ENCODE measurements at places on chromosomes 13 and 19. TPM values are rescaled to one million over a fixed set of nuclear protein-coding genes. Genes with fewer than 3 reads are reported as not detected.

- no peak overlapping the region for H3K4me3 ChIP-seq
- DNase-seq, result no peak
- H3K4me1 ChIP-seq, result no peaks in the 10 kb centered on the region
These were observed 1191.0 kb downstream of the SLITRK5 start for GRCh38 chr13:88862095-88862620.

GRCh38 chr13:48491423-48492095, 41.3 kb downstream of the RCBTB2 start:
- DNase-seq, result no peak
- peaks cover 36% of the 10 kb centered on the region for H3K4me1 ChIP-seq
- H3K27me3 ChIP-seq, result no peaks in the 10 kb centered on the region
- H3K36me3 ChIP-seq, result peaks cover 7% of the 10 kb centered on the region

DNA sequence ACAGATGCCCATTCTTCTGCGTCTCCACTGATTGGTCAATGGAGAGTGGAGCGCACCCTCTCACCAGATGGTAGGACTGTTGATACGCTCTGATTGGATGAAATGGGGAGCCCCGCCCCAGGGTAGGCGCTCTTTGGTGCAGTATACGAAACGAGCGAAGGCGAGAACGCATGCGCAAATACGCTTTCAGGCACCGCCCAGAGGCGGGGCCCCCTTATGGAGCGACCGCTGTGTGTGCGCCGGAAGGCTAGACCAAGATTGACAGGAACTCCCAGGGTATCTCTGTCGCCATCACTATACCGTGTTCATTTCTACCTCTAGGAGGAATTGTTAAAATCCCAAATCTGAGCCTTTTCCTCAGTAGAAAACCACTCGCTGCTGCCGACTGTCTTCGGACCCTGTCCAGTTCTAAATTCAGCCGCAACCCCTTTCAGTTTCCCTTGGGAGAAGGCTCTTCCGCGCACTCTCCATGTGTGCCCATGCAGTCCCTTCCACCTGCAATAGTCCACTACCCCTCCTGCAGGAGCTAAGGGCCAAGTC, 720 bp upstream of the HNRNPL start:
- H3K27me3 ChIP-seq, result no peaks in the 10 kb centered on the region
- DNase-seq, result no peak
- peak overlapping the region; percentile 96 for H3K27ac ChIP-seq
- peaks cover 39% of the 10 kb centered on the region for H3K36me3 ChIP-seq

DNA sequence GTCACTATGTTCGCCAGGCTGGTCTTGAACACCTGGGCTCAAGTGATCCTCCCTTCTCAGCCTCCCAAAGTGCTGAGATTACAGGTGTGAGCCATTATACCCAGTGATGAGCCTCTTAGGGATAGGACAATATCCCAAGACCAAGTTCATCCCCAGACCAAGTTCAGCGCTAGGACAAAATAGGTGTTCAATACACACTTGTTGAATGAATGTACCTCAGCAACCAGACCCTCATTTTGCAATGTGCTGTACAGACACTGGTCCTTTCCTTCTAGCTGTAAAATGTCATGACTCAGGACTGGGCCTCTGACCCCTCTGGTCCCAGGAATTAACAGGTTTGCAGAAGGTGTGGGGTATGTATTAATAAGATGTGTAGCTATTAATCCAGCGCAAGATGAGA, 246.0 kb downstream of the TSHZ3 start:
- no peak for DNase-seq
- no peaks in the 10 kb centered on the region for H3K4me1 ChIP-seq
- H3K27ac ChIP-seq, result no peak overlapping the region
- no peaks in the 10 kb centered on the region for H3K36me3 ChIP-seq
- no peak overlapping the region for H3K4me3 ChIP-seq

DNA sequence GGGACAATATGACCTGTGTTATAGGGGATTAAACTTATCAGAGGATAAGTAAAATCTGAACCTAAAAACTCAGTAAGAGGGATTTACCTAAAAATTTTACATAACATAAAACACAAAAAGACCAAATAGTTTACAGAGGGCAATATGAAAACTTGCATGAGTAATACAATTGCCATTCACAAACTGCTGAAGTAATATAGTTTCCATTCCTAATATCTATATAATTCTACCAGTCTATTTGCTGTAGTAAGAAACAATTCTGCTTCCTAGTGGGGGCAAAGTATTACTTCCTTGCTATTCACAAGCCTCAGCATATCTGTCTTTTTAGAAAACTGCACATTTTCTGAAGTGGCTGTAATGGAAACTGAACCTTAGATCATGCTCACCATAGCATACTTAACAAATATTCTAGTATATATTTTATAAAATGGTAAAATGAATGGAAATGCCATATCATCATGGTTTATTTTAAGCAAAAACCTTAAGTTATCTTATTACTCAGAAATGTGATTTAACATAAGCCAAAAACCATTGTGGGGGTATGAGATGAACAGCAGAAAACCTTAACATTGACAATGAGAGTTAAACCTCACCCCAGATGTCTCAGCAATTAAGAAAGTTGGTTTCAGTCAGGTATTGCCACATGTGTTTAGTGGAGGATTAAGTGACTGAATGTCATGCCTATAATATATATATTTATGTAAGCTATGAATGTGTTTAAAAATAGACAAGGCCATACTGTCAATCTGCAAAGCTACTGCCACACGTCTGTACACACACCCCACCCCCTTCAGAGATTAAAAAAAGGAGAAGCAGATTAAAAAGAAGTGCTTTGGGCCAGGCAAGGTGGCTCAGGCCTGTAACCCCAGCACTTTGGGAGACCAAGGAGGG, 136.8 kb downstream of the MIPEP start:
- no peak overlapping the region for H3K27ac ChIP-seq
- peaks cover 18% of the 10 kb centered on the region for H3K36me3 ChIP-seq
- peaks cover 31% of the 10 kb centered on the region for H3K4me1 ChIP-seq
- H3K4me3 ChIP-seq, result no peak overlapping the region
- DNase-seq, result no peak
- no peaks in the 10 kb centered on the region for H3K27me3 ChIP-seq

DNA sequence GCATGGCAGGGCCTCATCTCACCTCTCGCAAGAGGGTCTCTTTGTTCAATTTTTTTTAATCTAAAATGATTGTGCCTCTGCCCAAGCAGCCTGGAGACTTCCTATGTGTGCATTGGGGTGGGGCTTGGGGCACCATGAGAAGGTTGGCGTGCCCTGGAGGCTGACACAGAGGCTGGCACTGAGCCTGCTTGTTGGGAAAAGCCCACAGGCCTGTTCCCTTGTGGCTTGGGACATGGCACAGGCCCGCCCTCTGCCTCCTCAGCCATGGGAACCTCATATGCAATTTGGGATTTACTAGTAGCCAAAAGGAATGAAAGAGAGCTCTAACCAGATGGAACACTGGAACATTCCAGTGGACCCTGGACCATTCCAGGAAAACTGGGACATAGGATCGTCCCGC, 8.0 kb downstream of the FXYD3 start:
- H3K27ac ChIP-seq, result no peak overlapping the region
- DNase-seq, result no peak
- no peaks in the 10 kb centered on the region for H3K27me3 ChIP-seq
- H3K36me3 ChIP-seq, result no peaks in the 10 kb centered on the region

- peaks cover 30% of the 10 kb centered on the region for H3K4me1 ChIP-seq
- DNase-seq, result no peak
- peaks cover 29% of the 10 kb centered on the region for H3K36me3 ChIP-seq
- no peaks in the 10 kb centered on the region for H3K27me3 ChIP-seq
- H3K27ac ChIP-seq, result no peak overlapping the region
- H3K4me3 ChIP-seq, result no peak overlapping the region
These were observed 10.4 kb downstream of the GPR180 start for GRCh38 chr13:94612050-94612449.

Gene CGB2
- not detected for total RNA-seq

Gene TINCR
- 1.0 TPM for total RNA-seq

Gene ERF
- total RNA-seq, result 55.6 TPM
